G401 (cell line): ENCODE measurements at places on chromosomes 12 and 14. TPM values are rescaled to one million over a fixed set of nuclear protein-coding genes. Genes with fewer than 3 reads are reported as not detected.

TNS2 gene
- total RNA-seq: 13.7 and 21.0 TPM in 2 replicates

GRCh38 chr14:71658261-71658860, 273.9 kb upstream of the RGS6 start:
- peak; percentile 81 for DNase-seq

DNA sequence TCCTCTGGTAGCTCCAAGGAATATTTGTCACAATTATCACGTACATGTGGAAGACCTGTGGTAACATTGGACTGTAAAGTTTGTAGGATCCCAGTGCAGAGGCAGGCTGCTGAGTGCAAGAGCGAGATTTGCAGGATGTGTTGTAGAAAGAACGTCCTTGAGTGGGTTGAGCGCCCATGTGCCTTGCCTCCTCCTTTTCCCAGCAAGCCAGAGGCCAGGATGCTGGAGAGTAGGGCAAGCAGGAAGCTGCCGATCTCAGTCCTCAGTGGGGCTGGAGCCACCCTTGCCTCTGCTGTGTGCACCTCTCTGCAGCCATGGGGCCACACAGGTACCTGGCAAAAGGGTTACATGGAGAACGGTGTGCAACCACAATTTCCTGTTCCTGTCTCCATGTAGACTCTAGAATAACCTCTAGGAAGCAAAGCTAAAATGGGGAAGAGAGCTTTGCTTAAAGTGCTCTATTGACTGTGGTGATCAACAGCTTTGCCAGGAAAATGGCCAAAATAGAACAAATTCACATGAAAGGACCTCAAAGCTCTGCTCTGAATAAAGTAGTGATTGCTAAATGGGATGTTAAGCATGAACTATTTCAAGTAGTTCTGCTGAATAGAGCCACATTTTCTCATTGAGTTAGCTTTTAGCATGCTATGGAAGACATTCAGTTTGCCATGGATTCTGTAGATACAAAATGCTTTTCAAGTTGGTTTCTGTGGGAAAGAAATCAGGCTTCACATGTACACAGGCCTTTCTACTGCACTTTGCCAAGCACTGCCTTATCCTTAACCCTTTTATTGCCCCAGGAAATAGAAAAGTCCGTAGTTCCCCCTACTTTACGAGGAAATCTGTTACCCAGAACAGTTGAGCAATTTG, 37.4 kb downstream of the ANKRD9 start:
- no peak for DNase-seq

GRCh38 chr12:46670636-46671035, 155.2 kb downstream of the SLC38A4 start:
- DNase-seq: no peak

DNA sequence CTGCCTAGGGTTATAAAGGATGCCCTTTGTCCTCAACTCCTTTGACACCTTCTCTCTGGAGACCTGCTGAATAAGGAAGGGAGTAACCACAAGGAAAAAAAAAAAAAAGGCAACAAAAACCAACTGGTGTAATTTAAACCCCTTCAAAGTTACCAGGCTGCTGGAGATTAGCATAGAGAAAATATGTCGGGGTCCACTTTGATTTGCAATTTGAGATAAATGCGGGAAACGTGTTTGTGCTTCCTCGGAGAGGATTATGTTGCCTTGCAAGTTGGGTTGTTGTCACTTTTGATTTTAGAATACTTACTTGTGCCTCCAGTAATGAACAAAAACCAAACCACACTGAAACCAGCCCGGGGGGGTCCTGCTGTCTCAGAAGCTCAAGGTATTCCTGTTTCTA, 200.2 kb upstream of the MYL2 start:
- DNase-seq: no peak

DNA sequence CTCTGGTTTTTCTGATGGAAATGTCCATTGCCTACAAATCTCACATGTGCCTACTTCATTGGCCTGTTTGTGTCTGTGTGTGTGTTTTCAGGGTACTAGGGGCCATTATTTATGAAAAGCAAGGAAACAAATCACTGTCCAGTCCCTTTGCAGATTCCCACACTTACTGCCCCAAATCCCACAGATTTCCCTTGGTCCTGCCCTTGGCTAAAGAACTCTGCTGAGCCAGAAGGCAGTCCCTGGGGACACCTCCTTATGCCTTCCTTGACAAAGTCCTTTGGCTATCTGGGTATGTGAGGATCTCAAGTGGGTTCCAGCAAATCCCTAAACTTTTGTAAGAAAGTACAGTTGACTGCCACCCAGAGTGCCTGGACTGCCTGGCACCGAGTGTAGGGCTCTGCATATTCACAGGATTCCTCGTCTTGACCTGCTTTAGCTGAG, 388.1 kb downstream of the BCAT1 start:
- no peak for DNase-seq
